HCT116 (cell line): ENCODE measurements at places on chromosomes 1 and 21. TPM values are rescaled to one million over a fixed set of nuclear protein-coding genes. Genes with fewer than 3 reads are reported as not detected.

The C4BPB gene
- total RNA-seq = not detected

DNA sequence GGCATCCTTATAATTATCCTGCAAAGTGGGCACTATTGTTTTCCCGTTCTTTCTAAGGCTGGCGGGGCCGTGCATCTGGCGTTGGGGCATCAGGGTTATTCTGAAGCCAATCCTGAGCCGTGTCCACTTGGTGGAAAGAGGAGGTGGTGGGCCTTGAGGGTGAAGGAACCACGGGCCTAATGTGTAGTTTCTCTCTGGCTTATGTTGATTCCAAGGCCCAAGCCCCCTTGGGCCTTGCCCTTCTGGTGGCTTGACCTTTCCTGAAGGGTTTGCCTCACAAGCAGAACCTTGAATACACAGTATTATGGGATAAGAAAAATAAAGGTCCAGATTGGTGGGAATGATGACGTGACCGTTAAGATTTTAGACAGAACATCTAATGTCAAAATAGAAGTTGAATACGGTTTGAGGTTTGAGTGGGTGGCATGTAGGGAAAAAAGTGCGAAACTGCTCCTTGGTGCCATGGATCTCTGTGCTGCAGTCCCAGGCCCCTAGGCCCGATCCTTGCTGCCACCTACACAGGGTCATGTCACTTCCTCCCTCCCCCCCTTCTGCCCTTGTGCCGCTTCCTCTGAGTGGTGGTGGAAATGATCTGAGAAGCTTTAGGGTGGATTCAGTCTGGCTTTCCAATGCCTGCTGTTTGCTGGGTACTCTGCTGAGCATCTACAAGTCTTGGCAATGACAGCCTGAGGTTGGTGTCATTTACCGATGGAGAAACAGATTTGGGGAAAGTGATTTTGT, 90.5 kb downstream of the PRDM2 start:
- no peak overlapping the region for H3K4me3 ChIP-seq
- no peaks in the 10 kb centered on the region for H3K4me1 ChIP-seq
- no peak for DNase-seq
- H3K36me3 ChIP-seq = no peaks in the 10 kb centered on the region
- no peaks in the 10 kb centered on the region for H3K27me3 ChIP-seq

DNA sequence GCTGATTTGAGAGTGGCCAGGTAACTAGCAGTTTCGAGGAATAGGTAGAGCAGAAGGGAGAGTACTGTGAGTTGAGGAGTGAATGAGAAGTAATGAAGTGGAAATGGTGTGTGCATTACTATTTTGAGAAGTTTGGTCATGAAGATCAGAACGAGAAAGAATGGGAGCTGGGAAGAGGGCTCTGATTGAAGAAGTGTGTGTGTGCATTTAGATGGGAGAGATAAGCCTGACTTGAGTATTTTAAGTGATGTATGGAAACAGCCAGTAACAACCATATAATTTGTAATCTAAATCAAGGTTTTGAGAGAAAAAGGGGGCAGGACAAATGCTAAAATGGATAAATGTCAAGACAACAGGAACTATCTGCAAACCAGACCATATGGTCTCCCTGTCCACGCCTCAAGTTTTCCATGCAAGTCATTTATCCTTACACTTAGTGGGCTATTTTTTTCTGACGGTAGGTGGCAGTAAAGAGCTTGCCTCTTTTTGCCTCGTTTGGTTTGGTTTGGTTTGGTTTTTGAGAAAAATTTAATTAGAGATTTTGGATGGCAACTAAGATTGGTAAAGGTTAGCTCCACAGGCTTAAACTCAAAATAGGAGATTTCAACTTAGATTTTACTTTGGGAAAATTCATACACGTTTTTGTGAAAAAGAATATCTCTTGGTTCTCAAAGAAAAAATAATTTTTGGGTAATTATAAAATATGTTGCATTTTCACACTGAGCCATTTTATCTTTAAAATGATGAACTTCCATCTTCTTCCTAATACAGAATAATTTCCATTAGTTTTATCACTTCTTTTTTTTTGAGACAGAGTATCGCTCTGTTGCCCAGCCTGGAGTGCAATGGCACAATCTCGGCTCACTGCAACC, 9.5 kb upstream of the B3GALNT2 start:
- H3K27ac ChIP-seq = no peak overlapping the region
- H3K4me3 ChIP-seq = no peak overlapping the region
- H3K27me3 ChIP-seq = no peaks in the 10 kb centered on the region

- no peak for DNase-seq
- peaks cover 45% of the 10 kb centered on the region for H3K36me3 ChIP-seq
- no peak overlapping the region for H3K4me3 ChIP-seq
- no peak overlapping the region for H3K27ac ChIP-seq
- no peaks in the 10 kb centered on the region for H3K4me1 ChIP-seq
Observed at GRCh38 chr1:147611021-147611426, 59.3 kb downstream of the ACP6 start.

The ANXA9 gene
- total RNA-seq = 2.7 TPM

- no peaks in the 10 kb centered on the region for H3K36me3 ChIP-seq
- no peak for DNase-seq
- H3K4me1 ChIP-seq = no peaks in the 10 kb centered on the region
- H3K27ac ChIP-seq = no peak overlapping the region
- H3K4me3 ChIP-seq = no peak overlapping the region
Observed at GRCh38 chr21:16788584-16788983, 724.3 kb upstream of the CXADR start.

GRCh38 chr21:39182016-39182415, 1.2 kb downstream of the PSMG1 start:
- H3K36me3 ChIP-seq = peaks cover 23% of the 10 kb centered on the region
- no peak overlapping the region for H3K27ac ChIP-seq
- peak overlapping the region; percentile 86 for H3K4me3 ChIP-seq
- no peaks in the 10 kb centered on the region for H3K27me3 ChIP-seq
- no peak for DNase-seq

- H3K27ac ChIP-seq = no peak overlapping the region
- DNase-seq = no peak
- H3K4me1 ChIP-seq = peaks cover 7% of the 10 kb centered on the region; the same call in 1 of the 2 replicates
- H3K27me3 ChIP-seq = no peaks in the 10 kb centered on the region
- no peak overlapping the region for H3K4me3 ChIP-seq
Observed at GRCh38 chr1:178819123-178819522, 51.8 kb downstream of the ANGPTL1 start.

The SLC5A9 gene
- total RNA-seq = not detected

GRCh38 chr21:46161633-46162592, 6.5 kb upstream of the FTCD start:
- H3K4me1 ChIP-seq = no peaks in the 10 kb centered on the region
- H3K4me3 ChIP-seq = no peak overlapping the region
- no peaks in the 10 kb centered on the region for H3K36me3 ChIP-seq
- peaks cover 9% of the 10 kb centered on the region; the same call in 1 of the 2 replicates for H3K27me3 ChIP-seq

DNA sequence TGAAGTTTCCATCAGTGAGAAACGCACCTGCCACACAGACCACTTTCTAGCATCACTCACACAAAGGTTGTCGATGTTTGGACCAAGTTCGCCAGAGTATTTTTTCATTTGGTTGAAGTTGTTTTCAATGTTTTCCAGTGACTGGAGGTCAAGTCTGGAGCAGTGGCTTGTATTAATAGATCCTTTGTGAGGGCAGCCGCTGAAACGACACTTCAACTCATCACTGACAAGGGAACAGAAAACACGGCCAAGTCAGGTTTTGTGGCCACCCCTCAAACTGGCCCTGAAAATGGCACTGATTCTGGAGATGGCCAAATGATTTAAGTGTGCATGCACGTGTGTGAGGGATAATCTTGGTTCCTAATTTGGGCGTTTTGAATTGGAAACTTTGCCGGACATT, 675.6 kb downstream of the SMYD3 start:
- H3K4me3 ChIP-seq = no peak overlapping the region
- DNase-seq = no peak
- H3K4me1 ChIP-seq = no peaks in the 10 kb centered on the region
- H3K27me3 ChIP-seq = no peaks in the 10 kb centered on the region
- no peaks in the 10 kb centered on the region for H3K36me3 ChIP-seq
- H3K27ac ChIP-seq = no peak overlapping the region

The TXNIP gene
- total RNA-seq = 2.5 TPM

GRCh38 chr1:181998858-181999257, 62.7 kb downstream of the ZNF648 start:
- peaks cover 26% of the 10 kb centered on the region for H3K27me3 ChIP-seq
- H3K4me1 ChIP-seq = no peaks in the 10 kb centered on the region
- H3K36me3 ChIP-seq = no peaks in the 10 kb centered on the region
- no peak for DNase-seq
- no peak overlapping the region for H3K27ac ChIP-seq

DNA sequence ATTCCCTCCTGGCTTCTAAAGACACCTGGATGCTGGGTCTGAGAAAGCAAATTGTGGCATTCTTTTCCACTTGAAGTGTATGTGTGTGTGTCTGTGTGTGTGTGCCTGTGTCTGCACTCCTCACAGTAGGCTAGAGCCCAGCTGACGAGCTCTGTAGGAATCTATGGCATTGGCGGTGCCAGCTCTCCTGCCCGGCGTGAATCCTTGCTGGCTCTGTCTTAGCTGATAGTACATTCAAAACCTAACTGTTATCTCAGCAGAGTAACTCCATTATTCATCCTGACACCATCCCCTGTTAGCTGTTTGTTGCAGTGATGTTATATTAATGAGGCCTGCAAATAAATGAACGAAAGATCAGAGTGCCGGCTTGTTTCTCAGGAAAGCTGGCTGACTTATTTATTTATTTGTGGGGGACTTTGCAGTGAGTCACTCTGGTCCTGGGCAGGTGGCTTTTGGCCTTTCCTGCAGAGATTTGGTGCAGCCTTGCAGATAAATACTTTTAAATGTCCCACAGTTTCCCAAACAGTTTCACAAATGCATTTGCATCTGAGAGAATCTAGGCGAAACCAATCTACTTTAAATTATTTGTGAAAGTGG, 160.6 kb upstream of the CD34 start:
- H3K4me3 ChIP-seq = no peak overlapping the region
- no peak overlapping the region for H3K27ac ChIP-seq
- no peaks in the 10 kb centered on the region for H3K4me1 ChIP-seq
- no peak for DNase-seq

GRCh38 chr1:161367684-161368400, at the start of gene CFAP126:
CFAP126 (minus strand) TSS chr1:161367876; CDS start chr1:161367868, 8 bp downstream.
- peaks cover 8% of the 10 kb centered on the region; the same call in 1 of the 2 replicates for H3K36me3 ChIP-seq
- H3K4me3 ChIP-seq = no peak within 1 kb of the TSS
- no peaks in the 10 kb centered on the region for H3K27me3 ChIP-seq
- H3K4me1 ChIP-seq = peaks cover 2% of the 10 kb centered on the region; the same call in 1 of the 2 replicates
- DNase-seq = peak; percentile 51

- no peak for DNase-seq
- H3K36me3 ChIP-seq = no peaks in the 10 kb centered on the region
- peaks cover 10% of the 10 kb centered on the region for H3K27me3 ChIP-seq
- H3K27ac ChIP-seq = no peak overlapping the region
- no peaks in the 10 kb centered on the region for H3K4me1 ChIP-seq
- no peak overlapping the region for H3K4me3 ChIP-seq
Observed at GRCh38 chr1:14650951-14651350, 52.5 kb downstream of the KAZN start.

The KMO gene
- not detected for total RNA-seq

The TAS1R1 gene
- total RNA-seq = not detected

DNA sequence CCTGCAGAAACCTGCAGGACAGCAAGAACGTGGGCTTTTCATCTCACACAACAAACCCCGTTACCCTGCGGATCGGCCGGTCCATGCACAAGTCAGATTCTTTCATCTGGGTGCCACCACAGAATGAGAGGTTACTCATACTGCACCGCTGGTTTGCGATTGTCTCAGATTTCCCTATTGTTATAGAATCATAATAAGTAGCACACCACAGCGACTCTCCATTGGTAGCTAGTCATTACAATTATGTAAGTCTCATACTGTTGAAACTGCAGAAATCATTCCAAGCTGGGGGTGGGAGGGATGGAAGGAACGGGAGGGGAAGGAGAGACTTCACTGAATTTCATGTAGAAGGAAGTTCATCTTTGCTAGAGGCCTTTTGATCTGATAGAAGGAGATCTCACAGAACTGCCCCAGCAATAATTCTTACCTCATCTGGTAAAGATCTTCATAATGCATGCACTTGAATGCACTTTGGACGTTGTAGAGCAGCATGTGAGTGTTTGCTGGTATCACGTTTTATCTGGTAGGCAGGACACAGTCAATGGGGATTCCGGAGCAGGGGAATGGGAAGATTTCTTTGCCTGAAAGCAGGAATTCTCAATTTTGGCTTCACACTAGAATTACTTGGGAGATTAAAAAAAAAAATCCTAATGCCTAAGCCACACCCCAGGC, 221.1 kb downstream of the KIF26B start:
- no peak overlapping the region for H3K4me3 ChIP-seq
- no peaks in the 10 kb centered on the region for H3K36me3 ChIP-seq
- H3K4me1 ChIP-seq = no peaks in the 10 kb centered on the region
- no peaks in the 10 kb centered on the region for H3K27me3 ChIP-seq
- no peak for DNase-seq

GRCh38 chr1:29415156-29415830, 179.0 kb downstream of the PTPRU start:
- no peak overlapping the region for H3K4me3 ChIP-seq
- 0 out of 2 replicates have a peak, but pooled peaks cover 3% of the 10 kb centered on the region for H3K4me1 ChIP-seq
- no peaks in the 10 kb centered on the region for H3K36me3 ChIP-seq
- no peak overlapping the region for H3K27ac ChIP-seq
- H3K27me3 ChIP-seq = peaks cover 3% of the 10 kb centered on the region; the same call in 1 of the 2 replicates

The WNT9A gene
- 5.6 TPM for total RNA-seq

- no peak overlapping the region for H3K4me3 ChIP-seq
- no peaks in the 10 kb centered on the region for H3K36me3 ChIP-seq
- H3K27ac ChIP-seq = no peak overlapping the region
- no peaks in the 10 kb centered on the region for H3K27me3 ChIP-seq
- DNase-seq = no peak
Observed at GRCh38 chr1:200369706-200370105, 40.1 kb downstream of the ZNF281 start.

- H3K4me1 ChIP-seq = no peaks in the 10 kb centered on the region
- no peak overlapping the region for H3K27ac ChIP-seq
- no peaks in the 10 kb centered on the region for H3K27me3 ChIP-seq
- H3K4me3 ChIP-seq = no peak overlapping the region
- no peak for DNase-seq
- no peaks in the 10 kb centered on the region for H3K36me3 ChIP-seq
Observed at GRCh38 chr1:7366955-7367665, 404.0 kb upstream of the VAMP3 start.

DNA sequence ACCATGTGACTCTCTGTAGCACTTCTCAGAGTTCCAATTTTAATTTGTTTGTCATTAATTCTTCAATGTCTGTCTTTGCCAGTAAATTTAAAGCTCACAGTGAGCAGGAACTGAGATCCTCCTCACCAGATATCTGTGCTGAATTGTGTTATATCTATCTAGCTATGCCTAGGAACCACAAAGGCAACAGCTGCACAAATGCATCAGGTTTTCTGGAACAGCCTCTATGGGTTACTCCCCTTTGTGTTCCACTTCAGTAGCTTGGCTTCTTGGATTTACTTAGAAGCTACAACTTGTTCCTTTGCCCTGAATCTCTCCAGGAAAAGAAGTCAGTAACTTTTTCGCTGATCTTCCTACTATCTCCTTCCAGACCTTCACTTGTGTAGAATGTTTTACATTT, 1237.8 kb upstream of the ADGRL4 start:
- no peak overlapping the region for H3K4me3 ChIP-seq
- no peak overlapping the region for H3K27ac ChIP-seq
- no peaks in the 10 kb centered on the region for H3K4me1 ChIP-seq
- no peak for DNase-seq
- no peaks in the 10 kb centered on the region for H3K27me3 ChIP-seq
- H3K36me3 ChIP-seq = no peaks in the 10 kb centered on the region

- no peaks in the 10 kb centered on the region for H3K36me3 ChIP-seq
- no peaks in the 10 kb centered on the region for H3K27me3 ChIP-seq
- H3K27ac ChIP-seq = no peak overlapping the region
- H3K4me1 ChIP-seq = no peaks in the 10 kb centered on the region
- H3K4me3 ChIP-seq = no peak overlapping the region
Observed at GRCh38 chr1:245241526-245242130, 86.8 kb downstream of the KIF26B start.
